ENCODE measurements at places on chromosomes 2 and 18.

DNA sequence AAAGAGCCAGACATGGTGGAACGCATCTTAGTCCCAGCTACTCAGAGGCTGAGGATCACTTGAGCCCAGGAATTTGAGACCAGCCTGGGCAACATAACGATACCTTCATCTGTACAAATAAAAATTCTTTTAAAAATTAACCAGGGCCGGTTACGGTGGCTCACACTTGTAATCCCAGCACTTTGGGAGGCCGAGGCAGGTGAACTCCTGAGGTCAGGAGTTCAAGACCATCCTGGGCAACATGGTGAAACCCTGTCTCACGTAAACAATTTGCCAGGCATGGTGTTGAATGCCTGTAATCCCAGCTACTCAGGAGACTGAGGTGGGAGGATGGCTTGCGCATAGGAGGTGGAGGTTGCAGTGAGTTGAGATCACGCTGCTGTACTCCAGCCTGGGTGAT, 25.8 kb upstream of the KCNG3 start:
- no peak for DNase-seq

- no peak for DNase-seq
Observed at GRCh38 chr2:232265329-232265728, 113.2 kb upstream of the ALPP start.

- DNase-seq, result no peak
Observed at GRCh38 chr18:25463726-25464125, 111.8 kb upstream of the ZNF521 start.

GRCh38 chr18:58456625-58457024, 172.3 kb downstream of the ALPK2 start:
- DNase-seq, result no peak

- DNase-seq, result no peak
Observed at GRCh38 chr2:7752291-7752690, 835.1 kb downstream of the RNF144A start.

DNA sequence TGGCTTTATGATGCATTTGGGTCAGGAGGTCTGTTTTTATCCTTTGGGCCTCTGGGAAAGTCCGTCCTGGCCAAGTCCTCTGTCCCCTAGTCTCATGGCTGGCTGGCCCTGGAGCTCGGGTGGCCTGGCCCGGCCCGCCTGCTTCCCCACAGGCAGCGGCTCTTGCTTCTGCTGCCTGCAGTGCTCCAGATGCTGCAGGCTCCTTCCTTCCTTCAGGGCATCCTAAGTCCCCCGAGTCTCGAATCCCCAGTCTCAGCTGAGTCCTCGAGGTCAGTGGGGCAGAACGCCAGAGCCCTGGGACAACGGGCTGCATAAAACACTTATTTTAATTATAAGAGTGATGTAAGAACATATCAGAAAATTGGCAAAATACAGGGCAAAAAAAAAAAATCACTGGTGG, 71.2 kb downstream of the HPCAL1 start:
- no peak for DNase-seq

Measured in T-helper 9 cell (primary cell).